IgD-negative memory B cell (primary cell): ENCODE measurements at places on chromosomes 2 and 18. TPM values are rescaled to one million over a fixed set of nuclear protein-coding genes. Genes with fewer than 3 reads are reported as not detected.

Gene ADAM23
- polyA plus RNA-seq: not detected

Gene NOSTRIN
- polyA plus RNA-seq: not detected

Gene TDRD15
- polyA plus RNA-seq: 0.34 TPM

Gene LRP2
- polyA plus RNA-seq: not detected

Gene SIX2
- not detected for polyA plus RNA-seq
